ENCODE measurements at places on chromosomes 2 and 18.

GRCh38 chr2:42963452-42964068 is 171.2 kb upstream of the HAAO start:
- no peak for DNase-seq

DNA sequence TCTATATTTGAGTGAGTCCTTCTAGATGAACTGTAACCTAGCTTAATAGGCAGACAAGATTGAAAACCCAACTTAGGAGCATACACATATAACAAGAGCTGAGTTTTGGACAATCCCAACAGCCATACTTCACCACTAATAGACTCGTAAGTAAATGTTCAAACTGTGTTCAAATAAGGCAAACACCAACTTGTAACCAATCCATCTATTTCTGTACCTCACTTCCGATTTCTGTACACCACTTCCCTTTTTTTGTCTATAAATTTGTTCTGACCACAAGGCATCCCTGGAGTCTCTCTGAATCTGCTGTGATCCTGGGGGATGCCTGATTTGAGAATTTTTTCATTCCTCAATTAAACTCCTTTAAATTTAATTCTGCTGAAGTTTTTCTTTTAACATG is 1149.1 kb upstream of the NRXN1 start:
- no peak for DNase-seq

GRCh38 chr2:240143801-240144648 is 3.6 kb upstream of the OTOS start:
- peak; percentile 89 for DNase-seq

DNA sequence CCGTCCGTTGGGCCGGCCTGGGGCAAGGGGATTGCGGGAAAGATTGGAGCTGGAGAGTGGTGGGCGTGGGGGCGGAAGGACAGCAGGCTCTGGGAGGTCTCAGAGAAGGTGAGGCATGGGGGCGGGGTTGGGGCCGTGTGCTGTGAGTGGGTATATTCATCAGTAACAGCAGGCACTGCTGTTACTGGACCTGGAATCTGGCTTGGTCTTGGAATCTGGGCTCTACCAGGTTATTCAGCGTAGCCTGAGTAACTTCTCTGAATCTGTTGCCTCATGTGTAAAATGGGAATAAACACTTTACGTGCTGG is 435 bp downstream of the RNF181 start:
- DNase-seq, result no peak

GRCh38 chr2:10309286-10309685 is 6.6 kb downstream of the HPCAL1 start:
- DNase-seq, result no peak

- DNase-seq, result no peak
These were observed 93.3 kb downstream of the ST6GAL2 start for GRCh38 chr2:106792671-106793070.

GRCh38 chr2:106272216-106272807 is 78.2 kb upstream of the UXS1 start:
- no peak for DNase-seq

GRCh38 chr2:104041351-104041750 is 812.6 kb upstream of the POU3F3 start:
- no peak for DNase-seq

- DNase-seq, result no peak
These were observed 23.4 kb downstream of the CCNYL1 start for GRCh38 chr2:207734636-207735512.

- no peak for DNase-seq
These were observed 87.2 kb downstream of the COBLL1 start for GRCh38 chr2:164754157-164755093.

DNA sequence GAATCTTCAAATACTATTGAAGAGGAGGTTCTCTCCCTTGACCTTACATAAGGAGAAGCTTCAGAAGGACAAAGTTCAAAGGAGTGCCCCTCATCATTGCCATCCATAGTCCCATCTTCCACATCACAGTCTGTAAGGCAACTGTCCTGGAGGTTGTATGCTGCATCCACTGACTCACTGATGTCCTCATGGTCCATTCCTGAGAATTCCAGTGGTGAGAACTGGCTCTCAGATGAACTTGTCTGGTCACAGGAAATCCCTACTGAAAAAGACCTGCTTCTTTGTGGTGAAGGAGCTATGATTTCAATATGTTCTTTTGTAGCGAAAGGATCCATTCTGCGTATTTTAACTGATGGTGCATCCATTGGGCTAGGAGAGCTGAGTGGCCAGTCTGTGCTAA is 52.2 kb downstream of the EIF2AK3 start:
- DNase-seq, result no peak

DNA sequence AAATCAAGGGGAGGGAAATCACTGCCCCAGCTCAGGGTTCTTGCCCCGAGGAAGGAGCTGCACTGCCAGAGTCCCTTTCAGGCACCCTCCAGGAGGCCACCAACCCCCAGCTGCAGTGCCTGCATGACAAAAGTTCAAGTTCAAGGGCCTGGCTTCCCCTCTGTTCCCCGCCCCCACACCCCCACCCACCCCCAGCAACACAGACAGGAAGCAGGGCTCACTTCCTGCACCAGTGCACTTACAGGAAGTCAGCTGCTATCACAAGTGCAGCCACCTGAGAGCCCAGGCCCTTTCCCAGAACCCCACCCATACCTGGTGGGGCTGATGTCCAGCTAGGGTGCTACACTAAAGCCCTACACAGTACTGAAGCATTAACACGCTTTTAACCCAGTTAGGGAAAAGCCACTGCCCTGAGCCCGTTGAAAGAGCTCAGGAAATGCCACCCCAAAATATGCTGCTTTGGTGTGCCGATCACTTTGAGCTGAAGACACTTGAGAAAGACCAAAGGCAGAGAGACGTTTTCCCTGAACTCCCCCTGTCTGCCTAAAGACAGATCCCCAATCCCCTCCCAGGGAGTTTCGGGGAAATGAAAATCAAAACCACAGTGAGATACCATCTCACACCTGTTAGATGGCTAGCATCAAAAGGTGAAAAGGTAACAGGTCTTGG is 109.9 kb upstream of the CAB39 start:
- DNase-seq, result peak; percentile 59

GRCh38 chr18:23856466-23857163 is 157.9 kb upstream of the TTC39C start:
- no peak for DNase-seq

GRCh38 chr2:234836271-234836670 is 115.5 kb upstream of the SH3BP4 start:
- no peak for DNase-seq

DNA sequence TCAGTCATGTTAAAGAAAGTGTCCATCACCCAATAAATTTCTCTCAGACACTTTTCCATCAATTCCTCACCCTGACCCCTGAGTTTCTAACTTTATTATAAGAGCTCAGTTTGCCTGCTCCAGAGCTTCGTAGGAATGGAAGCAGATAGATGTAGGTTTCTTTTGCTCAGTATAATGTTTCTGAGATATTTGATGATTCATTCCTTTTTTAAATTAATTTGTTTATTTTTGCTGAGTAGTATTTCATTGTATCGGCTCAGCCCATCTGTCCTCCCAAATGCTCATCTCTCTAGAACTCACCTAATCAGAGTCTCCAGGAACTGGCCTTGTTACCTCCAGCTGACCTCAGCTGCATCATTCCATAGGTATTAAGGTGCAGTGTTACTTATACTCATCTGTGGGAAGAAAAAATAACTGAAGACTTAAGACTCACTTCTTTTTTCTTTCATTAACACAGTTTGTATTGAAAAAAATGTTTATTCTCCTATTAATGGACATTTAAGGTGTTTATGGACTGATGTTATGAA is 11.9 kb upstream of the BCL2L11 start:
- DNase-seq, result no peak

GRCh38 chr2:201926067-201926466 is 107.6 kb upstream of the FZD7 start:
- no peak for DNase-seq

DNA sequence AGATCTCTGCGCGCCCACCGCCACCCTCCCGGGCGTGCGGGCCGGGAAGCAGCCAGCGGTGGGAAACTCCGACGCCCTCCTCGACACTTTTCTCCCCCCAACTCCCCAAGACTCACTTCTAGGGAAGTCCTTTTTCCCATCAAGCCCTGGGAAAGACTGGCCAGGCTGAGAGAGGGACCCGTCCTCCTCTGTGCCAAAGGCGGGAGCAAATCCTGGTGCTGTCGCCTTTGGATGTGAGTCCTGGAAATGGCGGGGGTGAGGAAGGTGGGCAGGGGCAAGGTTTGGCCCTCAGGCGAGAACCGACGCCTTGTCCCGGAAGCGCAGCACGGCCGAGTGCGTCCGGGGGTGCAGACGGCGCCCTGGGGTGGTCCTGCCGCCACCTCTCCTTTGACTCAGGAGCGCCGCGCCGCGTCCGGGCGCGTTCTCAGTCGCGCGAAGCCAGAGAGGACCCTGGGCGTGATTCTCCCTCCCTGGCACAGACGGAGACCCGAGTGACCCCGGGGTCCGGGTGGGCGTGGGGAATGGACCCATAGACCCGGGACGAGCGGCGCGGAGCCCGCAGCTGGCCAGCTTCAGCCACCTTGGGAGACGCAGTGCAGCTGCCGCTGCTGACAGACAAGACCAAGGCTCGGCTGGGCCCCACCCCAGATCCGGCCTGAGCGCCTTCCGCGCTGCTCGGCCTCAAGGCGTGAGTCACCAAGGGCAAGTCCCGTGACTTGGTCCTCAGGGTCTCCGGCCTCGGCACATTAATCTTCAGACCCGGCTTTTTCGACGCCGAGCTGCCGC is 3.5 kb upstream of the LBX2 start:
- DNase-seq, result peak; percentile 54

GRCh38 chr2:192186806-192187205 is 7.9 kb downstream of the TMEFF2 start:
- no peak for DNase-seq

DNA sequence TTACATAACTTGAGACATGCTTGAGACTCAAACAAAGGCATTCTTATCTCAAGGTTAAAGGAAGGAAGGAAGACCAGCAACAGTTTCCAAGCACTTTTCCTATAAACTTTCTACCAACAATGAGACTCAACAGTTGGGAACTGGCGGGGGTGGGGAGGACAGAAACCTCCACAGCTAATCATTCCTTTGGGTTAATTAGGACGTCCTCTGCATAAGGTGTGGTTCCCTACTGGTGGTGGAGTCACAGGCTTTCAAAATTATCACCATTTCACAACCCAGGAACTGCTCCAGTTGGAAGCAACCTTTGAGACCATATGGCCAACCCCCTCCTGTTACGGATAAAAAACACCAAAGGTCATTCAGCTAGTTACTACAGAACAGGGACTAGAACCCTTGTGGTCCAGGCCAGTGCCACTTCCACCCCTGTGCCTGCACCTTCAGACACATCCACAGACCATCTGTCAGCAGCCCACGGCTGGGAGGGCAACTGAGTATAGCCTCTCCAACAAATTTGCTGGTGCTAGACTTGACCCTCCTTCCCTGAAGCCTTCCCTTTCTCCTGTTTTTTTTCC is 30.1 kb upstream of the ATL2 start:
- no peak for DNase-seq

- DNase-seq, result no peak
These were observed 371.0 kb downstream of the MEIS1 start for GRCh38 chr2:66805968-66806367.

DNA sequence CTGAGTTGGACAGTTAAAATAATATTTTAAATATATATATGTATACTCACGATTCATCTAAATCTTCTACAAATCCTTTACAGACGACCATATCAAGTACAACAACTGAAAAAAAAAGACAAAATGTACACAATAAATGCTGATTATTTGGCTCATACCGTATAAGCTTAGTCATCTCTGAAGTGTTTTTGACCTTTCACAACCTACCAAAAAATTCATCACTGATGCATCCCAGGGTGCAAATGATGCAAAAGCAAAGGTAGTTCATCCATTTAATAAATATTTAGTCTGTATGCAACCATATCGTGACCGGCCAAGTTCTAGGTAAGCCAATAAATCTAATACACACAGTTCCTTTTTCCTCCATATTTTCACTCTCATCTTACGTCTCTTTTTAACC is 1.1 kb downstream of the TMX3 start:
- no peak for DNase-seq

DNA sequence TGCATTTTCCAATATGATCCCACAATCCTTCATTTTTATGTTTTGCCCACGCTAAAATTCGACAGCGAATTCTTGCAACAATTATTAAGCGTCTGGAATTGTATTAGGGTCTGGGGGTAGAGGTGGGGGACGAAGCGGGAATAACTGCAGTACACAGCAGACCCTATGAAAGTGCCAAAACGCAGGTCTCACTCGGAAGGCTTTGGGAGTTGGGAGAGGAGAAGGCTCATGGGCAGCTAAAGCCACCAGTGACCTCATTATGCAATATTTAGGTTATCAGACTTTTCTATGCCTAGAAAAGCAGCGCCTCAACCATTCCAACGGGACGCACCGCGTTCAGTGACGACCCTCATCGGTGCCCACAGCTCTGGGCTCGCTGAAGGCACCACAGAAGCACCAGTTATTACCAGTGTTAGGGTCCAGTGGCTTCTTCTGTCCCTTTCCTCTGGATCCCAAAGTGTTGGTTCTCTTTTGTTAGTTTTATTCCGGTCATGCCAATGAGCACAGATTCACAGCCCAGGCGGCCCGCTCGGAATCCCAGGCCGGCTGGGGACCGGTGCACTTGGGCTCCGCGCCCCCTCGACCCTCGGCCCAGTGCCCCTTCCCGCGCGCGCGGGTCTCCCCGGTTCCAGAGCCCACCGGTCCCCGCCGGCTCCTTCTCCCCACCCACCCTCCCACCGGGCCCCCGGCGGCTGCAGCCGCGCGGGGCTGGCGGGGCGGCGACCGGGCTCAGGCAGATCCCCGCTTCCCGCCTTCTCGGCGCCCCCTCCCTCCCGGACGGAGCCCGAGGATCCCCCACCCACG is 737 bp upstream of the MAPK4 start:
- no peak for DNase-seq

- DNase-seq, result no peak
These were observed 82.4 kb downstream of the EXOC6B start for GRCh38 chr2:72743481-72743880.

- DNase-seq, result no peak
These were observed 83.8 kb upstream of the FAM237A start for GRCh38 chr2:206558492-206558891.

DNA sequence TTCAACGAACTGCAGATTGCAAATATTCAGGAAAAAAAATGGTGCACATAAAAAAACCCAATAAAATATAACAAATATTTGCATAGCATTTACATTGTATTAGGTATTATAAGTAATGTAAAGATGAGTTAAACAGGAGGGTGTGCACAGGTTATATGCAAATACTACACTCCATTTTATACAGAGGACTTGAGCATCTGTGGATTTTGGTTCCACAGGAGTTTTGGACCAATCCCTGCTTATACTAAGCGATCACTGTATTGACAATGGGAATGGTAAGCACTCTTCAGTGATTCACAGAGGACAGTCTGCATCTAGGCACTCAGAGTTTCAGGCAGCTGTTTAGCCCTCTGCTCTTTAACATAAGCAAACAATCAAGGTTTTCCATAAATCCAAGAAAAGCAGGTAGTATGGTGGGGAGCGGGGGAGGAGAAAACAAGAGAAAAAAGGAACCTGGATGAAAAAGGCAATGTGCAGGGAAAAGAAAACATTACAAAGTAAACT is 206.0 kb upstream of the PARD3B start:
- no peak for DNase-seq

- DNase-seq, result no peak
These were observed 130.8 kb downstream of the CACNB4 start for GRCh38 chr2:151967829-151968722.

- DNase-seq, result no peak
These were observed 1131.0 kb upstream of the NXPH2 start for GRCh38 chr2:139911160-139911559.

GRCh38 chr2:10234409-10235094 is 68.2 kb upstream of the HPCAL1 start:
- no peak for DNase-seq

GRCh38 chr2:45965871-45966498 is 314.5 kb downstream of the PRKCE start:
- no peak for DNase-seq

GRCh38 chr18:21448299-21448698 is 152.2 kb downstream of the ESCO1 start:
- DNase-seq, result no peak

Measured in activated T-cell treated with anti-CD3 and anti-CD28 coated beads, Interleukin-2, amount 50 U/mL, for 1 hour (primary cell).